ENCODE measurements at places on chromosomes 7 and 10. TPM values are rescaled to one million over a fixed set of nuclear protein-coding genes. Genes with fewer than 3 reads are reported as not detected.

DNA sequence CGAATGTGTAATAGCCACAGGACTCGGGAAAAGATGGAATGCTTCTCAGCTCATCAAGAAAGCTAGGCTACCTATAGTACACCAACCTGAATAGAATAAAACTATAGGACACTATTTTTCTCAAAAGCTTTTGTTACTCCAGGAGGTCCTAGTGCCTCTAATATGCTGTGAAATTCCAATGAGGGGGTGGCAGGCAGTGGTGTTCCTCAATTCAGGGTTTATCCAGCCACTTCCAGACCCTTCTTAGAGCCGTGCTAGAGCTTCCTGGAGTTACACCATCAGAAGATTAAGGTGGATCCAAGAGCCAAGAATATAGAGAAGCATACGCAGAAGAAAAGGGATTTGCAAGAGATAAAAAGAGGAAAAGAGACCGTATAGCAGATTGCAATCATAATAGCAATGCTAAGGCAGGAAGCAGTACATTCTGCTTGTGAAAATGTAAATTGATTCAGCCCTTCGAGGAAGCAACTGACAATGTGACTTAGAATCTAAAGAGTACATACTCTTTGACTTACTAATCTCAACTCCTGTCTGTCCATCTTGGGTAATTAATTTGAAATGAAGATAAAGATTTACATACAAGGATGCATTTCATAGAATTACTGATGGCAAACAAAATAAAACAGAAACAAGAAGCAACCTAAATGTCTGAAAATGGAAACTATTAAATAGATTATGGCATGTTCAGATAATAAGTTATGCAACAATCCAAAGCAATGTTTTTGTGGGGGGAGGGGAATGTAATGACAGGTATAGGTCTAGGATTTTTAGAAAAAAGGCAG is 2.1 kb downstream of the ST8SIA6 start:
- peak; percentile 7 for DNase-seq

GRCh38 chr7:87687653-87688254 is 59.6 kb downstream of the RUNDC3B start:
- DNase-seq = no peak

Gene SPDYE6
- 0.08 TPM for polyA plus RNA-seq

DNA sequence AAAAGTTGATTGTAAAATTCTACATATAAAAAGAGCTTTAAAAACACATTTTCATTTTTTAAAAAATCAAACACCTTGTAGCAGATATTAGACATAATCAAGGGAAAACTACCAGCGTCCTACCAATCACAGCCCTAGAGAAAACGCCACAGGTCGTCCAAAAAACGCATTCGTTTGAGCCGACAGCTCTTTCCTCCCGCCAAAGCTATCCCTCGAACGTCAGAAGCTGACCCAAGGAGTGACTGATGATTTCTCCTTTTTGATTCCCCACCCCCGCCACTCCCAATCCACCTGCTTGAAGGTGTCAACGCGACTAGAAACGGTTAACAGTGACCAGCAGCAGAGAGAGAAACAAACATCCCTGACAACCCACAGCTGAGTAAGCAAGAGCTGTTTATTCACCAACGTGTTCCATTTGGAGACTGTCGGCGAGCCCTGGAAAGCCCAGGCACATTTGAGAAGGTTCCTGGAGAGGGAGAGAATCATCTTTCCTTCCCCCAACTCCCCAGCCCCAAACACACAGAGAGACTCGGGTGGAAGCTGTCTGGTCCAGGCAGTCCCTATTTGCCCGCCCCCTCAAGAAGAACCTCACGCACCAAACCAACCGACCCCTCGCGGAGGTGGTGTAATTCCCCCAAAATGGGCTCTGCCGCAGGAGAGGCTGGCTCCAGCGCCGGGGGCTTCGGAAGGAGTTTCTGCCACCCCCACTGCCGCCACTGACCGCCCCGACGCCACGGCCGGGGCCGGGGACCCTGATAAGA is 622 bp downstream of the CPEB3 start:
- DNase-seq = no peak

DNA sequence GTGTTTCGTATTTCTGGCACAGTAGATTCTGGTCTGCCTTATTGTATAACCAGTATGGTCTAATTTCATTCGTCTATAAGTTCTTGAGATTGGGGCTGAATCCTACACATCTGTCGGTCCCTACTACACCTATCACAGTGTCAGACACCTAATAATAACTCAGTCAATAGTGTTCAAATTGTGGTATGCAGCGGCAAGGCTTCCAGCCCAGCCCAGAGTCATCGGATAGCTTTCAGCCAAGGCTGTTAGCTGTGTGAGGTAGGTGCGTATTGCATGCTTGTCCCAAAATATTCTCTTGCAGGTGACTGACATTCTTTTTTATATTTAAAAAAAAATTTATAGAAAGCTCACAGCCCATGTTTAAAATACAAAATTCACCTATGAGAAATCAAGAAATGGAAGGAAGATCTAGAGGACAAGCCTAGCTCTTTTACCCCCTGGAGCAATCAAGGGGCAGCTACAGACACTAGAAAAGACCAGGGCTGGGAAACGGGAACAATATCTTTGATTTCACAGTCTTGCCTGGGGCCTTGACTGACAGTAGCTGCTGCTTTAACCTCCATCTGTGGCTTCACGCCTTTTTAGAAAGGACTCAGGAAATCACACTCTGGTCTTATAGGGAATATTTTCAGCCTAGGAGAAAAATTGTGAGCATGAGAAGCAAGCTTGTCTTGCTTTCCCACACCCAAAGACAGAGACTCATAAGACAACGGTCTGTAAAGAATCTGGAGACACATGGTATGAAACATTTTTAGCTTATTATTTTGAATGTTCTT is 9.5 kb upstream of the ASB4 start:
- peak; percentile 63 for DNase-seq

- DNase-seq = no peak
These were observed 136.4 kb downstream of the CDC14C start for GRCh38 chr7:49060743-49061142.

- no peak for DNase-seq
These were observed 119.0 kb downstream of the VWC2 start for GRCh38 chr7:49892481-49892880.

DNA sequence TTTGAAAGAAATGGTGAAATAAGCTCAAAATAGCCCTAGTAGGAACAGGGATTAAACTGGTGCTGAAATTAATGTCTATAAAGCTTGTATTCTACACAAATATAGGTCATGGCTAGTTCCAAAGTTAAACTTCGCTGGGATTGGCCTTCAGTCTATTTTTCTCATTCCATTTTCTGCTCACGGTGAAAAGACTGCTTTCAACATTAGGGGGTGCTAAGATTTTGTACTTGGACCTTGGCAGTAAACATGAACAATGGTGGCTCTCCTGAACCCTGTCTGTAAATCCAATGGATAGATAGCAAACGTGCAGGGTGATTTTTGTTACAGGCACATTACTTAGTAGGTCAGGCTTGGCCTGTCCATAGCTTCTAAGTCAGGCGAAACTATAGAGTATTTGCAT is 36.0 kb upstream of the RSU1 start:
- DNase-seq = no peak
